ENCODE measurements at places on chromosomes 1 and 21.

DNA sequence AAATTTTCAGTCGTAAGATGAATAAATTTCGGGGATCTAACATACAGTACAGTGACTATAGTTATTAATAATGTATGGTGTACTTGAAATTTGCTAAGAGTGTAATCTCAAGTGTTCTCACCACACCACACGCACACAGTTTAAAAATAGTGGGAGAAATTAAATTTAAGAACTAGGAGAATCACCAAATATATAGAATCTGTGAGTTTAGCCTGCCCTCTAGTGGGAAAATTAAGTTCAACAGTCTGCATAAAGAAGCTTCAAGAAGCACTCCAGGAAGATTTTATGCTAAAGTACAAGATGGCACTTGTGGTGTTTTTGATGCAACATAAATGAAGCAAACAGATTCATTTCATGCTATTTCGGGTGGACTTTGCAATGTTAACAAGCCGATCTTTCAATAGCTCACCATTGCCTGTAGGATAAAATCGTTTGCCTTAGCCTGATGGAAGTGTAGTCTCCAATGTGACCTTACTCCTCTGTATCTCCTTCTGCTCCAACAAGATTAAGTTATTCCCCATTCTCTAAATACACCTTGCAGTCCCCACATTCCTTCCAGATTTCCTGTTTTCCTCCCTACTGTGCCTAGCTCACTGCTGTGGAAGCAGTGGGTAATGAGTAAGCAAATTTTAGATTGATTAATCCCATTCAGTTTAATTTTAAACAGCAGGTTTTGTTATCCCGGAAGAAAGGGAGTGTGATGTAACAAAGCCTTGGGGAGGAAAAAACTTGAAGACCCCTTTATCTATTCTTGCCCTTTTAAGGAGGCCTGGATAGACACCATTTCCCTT lies 8.7 kb upstream of the PIK3C2B start:
- no peak for DNase-seq

DNA sequence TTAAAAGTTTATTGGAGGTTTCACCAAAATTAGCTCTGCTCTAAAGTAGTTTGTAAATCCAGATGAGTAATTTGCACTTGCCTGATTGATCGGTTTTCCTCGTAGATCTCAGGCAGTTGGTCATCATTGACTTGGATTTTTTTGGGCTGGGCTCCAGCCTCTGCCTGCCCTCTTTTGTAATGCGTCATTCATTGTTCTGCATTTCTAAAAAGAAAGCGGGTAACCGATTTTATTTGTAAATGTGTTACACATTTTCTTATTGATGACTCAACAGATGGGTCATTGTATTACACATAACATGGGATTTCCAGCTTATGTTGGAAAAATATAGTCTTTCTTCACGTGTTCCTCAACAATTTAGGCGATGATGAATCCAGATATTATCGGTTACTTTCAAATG lies 5.5 kb downstream of the ETS2 start:
- no peak for DNase-seq

DNA sequence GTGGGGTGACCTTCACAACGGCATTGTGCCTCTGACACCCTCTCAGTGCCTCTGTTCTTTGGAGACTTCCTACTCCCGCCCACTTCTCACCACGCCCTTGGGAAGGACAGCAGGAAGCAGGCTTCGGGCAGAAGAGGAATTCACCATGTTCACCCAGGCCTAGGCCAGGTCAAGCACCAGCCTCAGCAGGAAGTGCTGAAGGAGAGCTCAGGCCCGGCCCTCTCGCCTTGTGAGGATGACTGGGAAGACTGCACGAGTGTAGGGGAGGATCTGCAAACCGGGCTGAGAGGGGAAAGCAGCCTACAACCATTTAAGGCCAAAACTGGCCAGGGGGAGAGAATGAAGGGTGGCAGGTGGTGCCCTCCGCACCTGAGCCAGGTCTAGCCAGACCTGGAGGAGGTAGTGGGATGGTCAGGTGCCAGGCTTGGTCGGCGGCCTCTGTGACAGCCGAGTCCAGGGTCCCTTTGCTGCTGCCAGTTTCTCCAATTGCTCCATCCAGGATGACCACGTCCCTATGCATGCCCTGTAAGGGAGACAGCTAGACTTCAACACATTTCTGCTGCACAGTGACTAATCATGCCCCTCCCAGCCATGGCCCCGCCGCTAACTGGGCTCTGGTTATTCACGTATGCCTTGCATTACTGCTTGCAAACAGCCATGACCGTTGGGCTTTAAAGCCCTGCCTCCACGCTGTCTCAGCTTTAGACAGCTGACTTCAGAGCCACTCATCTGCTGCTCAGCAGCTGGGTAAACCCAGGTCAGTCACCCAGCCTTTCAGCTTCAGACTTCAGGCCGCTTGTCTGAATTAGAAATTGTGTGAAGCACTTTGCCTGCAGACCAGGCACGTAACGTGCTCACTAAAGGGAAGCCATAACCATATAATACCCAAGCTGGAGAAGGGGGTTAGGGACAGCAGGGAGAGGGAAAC lies 8.9 kb downstream of the MRTO4 start:
- DNase-seq: no peak

DNA sequence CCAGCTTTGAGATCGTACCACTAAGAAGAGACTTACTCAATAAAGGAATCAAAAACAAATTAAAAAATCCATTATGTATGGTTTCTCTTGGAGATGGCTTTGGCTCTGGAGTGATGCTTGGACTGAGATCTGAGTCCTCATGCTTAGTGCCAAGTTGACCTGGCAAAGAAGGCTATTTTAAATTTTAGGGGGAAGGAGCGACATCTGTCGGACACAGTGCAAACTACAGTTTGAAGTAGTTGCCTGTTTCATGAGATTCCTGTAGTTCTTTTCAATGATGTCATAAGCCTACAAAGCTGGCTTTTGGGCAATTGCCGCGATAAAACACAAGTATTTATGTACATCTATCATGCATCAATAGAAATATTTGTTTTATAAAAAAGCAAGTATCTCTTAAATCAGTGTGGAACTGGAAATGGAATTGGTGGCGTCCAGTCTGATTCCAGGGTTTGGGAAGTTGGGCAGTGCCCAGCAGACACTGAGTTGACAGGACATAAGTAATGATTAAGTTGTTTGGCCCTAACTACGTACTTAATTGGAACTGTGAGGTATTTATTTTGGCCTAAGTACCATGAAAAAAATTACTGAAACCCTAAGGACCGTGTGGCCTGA lies 50.0 kb downstream of the TBCE start:
- peak; percentile 69 for DNase-seq

- DNase-seq: no peak
Observed at GRCh38 chr1:224789311-224789710, 140.2 kb upstream of the DNAH14 start.

GRCh38 chr1:203686091-203686632 lies 59.5 kb downstream of the ATP2B4 start:
- DNase-seq: no peak

- peak; percentile 53 for DNase-seq
Observed at GRCh38 chr1:159898527-159898926, 1.4 kb downstream of the CFAP45 start.

GRCh38 chr1:95098196-95098595 lies 19.0 kb upstream of the TLCD4 start:
- DNase-seq: no peak

GRCh38 chr1:79791488-79792218 lies 785.1 kb upstream of the ADGRL4 start:
- DNase-seq: no peak

GRCh38 chr1:239587066-239587465 lies 200.7 kb downstream of the CHRM3 start:
- DNase-seq: no peak

DNA sequence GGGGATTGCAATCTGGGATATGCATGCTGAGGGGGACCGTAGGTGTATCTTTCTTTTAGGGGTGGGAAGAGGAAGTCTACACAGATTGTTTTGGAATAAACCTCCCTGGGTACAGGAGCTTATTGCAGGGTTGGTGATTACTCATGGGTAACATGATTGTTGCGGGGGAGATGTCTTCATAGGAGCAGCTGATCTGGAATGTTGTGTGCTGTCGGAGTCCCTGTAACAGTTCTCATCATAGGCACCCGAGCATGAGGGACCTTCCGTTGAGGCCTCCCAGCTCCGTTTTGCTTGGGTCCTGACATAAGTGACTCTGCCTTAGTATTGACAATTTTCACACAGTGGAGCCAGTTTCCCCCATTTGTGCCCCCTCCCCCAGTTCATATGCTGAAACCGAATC lies 4.2 kb upstream of the PRXL2B start:
- no peak for DNase-seq
